ENCODE measurements at places on chromosomes 6 and 20. TPM values are rescaled to one million over a fixed set of nuclear protein-coding genes. Genes with fewer than 3 reads are reported as not detected.

DNA sequence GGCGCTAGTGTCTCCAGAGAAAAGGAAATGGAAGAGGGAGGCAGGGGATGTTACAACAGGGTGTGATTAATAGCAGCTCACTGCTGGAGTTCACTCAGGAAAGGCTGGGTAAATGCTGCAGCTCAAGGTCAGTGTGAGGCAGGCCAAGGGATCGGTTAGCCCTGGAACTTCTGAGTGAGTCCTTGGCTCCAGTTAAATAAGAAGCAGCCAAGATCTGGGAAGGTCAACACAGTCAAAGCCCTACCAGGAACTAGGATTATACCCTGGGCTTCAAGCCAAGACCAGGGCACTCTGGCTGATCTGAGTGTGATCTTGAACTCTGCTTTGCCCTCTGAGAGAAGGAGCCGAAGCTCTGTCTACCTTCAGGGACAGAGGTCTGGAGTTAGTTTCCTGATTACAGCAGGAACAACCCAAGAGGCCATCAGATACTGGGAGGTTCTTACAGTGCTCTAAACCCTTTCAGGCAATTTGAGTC is 44.3 kb downstream of the TPD52L1 start:
- DNase-seq = no peak
- peaks cover under 1% of the 10 kb centered on the region for H3K4me1 ChIP-seq
- H3K27ac ChIP-seq = no peak overlapping the region
- no peaks in the 10 kb centered on the region for H3K36me3 ChIP-seq
- no peak overlapping the region for H3K4me3 ChIP-seq

- no peaks in the 10 kb centered on the region for H3K27me3 ChIP-seq
- H3K4me3 ChIP-seq = no peak overlapping the region
- no peaks in the 10 kb centered on the region for H3K4me1 ChIP-seq
- H3K36me3 ChIP-seq = no peaks in the 10 kb centered on the region
- no peak overlapping the region for H3K27ac ChIP-seq
Measured at GRCh38 chr6:129417416-129418086, 292.4 kb downstream of the ARHGAP18 start.

- no peak for DNase-seq
- no peak overlapping the region for H3K27ac ChIP-seq
- peaks cover 2% of the 10 kb centered on the region for H3K4me1 ChIP-seq
- peaks cover 8% of the 10 kb centered on the region for H3K36me3 ChIP-seq
- no peaks in the 10 kb centered on the region for H3K27me3 ChIP-seq
Measured at GRCh38 chr20:10639077-10639736, 34.6 kb downstream of the JAG1 start.

DNA sequence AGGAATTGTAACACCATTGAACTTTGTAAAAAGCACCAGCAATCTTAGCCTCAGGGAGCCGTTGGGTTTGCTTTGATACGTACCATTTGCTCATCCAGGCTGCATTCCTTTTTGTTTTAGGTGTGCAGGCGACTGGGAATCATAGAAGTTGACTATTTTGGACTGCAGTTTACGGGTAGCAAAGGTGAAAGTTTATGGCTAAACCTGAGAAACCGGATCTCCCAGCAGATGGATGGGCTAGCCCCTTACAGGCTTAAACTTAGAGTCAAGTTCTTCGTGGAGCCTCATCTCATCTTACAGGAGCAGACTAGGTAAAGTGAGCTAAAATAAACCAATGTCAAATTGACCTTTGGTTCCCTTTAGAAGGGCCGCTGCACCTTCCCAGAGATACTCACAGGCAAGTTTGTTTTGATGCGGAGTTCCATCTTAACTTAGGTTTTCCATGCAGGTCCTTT is 1.6 kb downstream of the MYLIP start:
- H3K27me3 ChIP-seq = peaks cover 14% of the 10 kb centered on the region
- no peak for DNase-seq
- peak overlapping the region; percentile 88 for H3K4me3 ChIP-seq
- peaks cover 49% of the 10 kb centered on the region for H3K4me1 ChIP-seq

GRCh38 chr6:148878683-148879082 is 131.9 kb downstream of the UST start:
- H3K36me3 ChIP-seq = no peaks in the 10 kb centered on the region
- no peaks in the 10 kb centered on the region for H3K4me1 ChIP-seq
- DNase-seq = no peak
- H3K27ac ChIP-seq = no peak overlapping the region

DNA sequence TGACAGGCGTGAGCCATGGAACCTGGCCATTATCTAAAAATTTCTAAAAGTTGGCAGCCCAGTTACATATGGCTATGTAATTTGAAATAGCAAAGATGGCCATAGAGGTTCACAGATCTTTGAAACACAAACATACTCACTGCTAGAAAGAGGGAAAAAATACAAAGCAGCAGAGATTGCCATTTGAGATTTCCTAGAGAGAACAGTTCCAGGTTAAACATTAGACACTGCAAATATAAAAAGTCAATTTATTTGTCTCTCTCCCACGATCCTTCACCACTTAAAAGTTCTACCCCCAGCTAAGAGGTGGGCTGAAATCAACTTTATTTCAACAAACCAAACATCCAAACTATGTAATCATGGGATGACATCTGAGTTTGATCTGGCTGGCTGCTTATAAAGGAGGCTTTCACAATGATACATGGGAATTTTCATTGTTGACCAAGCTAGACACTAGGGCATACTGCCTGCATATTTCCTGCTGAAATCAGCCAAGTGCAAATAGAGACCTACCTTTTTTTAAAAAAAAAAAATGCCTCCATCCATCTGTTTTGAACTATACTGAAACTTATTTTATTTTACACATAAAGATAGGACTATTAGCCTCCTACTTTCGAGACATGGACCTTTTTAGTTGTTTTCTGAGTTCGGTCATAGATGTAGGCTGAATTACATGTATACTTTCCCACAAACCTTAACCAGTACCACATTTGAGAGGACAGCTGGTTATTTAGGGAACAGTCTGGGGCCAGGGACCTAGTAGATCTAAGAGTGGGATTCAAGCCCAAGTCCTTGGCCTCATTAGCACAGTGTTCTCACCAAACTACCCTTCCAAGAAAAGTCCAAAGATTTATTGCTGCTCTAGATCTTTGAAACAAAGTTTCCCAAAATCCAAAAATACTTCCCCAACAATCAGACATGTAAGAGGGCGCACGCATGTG is 16.6 kb downstream of the DCDC2 start:
- no peak for DNase-seq
- H3K36me3 ChIP-seq = no peaks in the 10 kb centered on the region
- H3K27ac ChIP-seq = no peak overlapping the region
- H3K27me3 ChIP-seq = peaks cover 15% of the 10 kb centered on the region
- H3K4me1 ChIP-seq = no peaks in the 10 kb centered on the region

C6orf163 gene
- total RNA-seq = 1.5 TPM

DNA sequence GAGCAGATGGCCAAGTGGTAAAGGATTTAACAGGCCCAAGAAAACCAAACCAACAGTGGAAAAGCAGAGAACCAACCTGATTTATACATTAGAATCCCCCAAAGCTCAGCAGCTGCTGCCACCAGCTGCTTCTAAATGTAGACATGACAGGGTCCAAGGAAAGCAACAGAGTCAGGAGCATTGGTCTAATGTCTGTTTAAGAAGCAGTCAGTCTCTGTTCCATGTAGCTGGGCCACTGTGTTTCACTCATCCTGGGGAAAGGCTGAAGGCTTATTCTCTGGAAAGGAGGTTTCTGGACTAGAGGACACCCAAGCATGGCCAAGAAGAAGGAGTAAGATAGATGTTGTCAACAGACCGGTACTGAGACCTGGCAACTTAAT is 75.4 kb downstream of the TMEM244 start:
- no peaks in the 10 kb centered on the region for H3K36me3 ChIP-seq
- no peak overlapping the region for H3K27ac ChIP-seq
- H3K4me1 ChIP-seq = no peaks in the 10 kb centered on the region
- no peak overlapping the region for H3K4me3 ChIP-seq
- peaks cover 8% of the 10 kb centered on the region for H3K27me3 ChIP-seq
- no peak for DNase-seq

DNA sequence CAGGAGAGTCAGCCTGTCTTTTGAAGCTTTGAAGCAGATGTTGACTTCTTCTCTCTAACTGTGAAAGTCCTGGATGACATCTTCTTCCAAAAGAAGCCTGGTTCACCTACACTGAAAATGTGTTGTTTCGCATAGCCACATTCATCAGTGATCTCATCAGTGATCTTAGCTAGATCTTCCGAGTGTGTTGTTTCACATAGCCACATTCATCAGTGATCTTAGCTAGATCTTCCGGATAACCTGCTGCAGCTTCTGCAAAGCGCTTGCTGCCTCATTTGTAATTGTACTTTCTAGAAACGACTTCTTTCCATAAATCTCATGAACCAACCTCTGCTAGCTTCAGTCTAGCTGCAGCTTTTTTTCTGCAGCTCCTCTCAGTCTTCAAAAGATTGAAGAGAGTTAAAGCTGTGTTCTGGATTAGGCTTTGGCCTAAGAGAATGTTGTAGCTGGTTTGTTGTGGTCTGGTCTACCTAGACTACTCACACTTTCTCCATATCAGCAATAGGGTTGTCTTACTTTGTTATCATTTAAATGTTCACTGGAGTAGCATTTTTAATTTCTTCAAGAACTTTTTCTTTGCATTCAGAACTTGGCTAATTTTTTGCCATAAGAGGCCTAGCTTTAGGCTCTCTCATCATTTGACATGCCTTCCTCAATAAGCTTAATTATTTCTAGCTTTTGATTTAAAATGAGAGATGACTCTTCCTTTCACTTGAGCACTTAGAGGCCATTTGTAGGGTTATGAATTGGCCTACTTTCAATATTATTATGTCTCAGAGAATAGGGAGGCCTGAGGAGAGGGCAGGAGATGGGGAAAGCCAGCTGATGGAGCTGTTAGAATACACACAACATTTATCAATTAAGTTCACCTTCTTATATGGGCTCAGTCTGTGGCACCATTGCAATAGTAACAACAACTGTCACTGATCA is 48.7 kb upstream of the EXOC2 start:
- H3K4me1 ChIP-seq = no peaks in the 10 kb centered on the region
- no peaks in the 10 kb centered on the region for H3K36me3 ChIP-seq
- H3K27ac ChIP-seq = no peak overlapping the region
- no peak for DNase-seq

GRCh38 chr6:127147534-127147933 is 29.1 kb downstream of the RSPO3 start:
- no peaks in the 10 kb centered on the region for H3K36me3 ChIP-seq
- H3K27me3 ChIP-seq = peaks cover 19% of the 10 kb centered on the region
- H3K4me1 ChIP-seq = peaks cover 2% of the 10 kb centered on the region
- H3K4me3 ChIP-seq = no peak overlapping the region

DNA sequence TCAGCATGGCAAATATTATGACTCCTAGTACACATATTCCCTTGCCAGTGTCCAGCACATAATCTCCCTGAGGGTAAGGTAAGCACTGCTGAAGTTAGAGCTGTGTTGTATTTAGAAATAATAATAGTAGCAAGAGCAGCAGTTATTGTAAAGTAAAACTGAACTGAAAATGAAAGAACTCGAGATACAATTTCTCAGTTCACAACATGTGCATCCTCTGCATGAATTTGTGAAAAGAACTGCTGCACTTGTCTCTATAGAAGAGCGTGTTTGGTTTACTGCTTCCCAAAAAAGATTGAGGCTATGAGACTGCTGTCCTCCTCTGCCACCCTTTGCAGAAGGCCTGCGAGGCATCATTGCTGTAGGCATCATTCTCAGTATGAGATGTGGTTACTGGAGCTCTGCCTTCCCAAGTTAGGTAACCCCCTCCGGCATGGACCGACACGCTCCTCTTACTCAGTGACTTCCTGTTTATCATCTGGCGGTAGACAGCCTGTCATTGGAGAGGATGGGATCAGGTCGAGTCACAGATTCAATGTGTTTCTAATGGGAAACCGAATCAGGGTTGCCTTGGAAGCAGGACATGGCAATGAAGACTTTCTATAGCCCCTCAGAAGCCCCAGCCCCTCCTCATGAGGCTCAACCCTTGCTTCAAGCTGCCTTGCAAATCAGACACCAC is 48.1 kb downstream of the SLC24A3 start:
- no peak overlapping the region for H3K27ac ChIP-seq
- H3K36me3 ChIP-seq = no peaks in the 10 kb centered on the region
- no peak overlapping the region for H3K4me3 ChIP-seq
- no peaks in the 10 kb centered on the region for H3K27me3 ChIP-seq
- H3K4me1 ChIP-seq = no peaks in the 10 kb centered on the region
- no peak for DNase-seq

DNA sequence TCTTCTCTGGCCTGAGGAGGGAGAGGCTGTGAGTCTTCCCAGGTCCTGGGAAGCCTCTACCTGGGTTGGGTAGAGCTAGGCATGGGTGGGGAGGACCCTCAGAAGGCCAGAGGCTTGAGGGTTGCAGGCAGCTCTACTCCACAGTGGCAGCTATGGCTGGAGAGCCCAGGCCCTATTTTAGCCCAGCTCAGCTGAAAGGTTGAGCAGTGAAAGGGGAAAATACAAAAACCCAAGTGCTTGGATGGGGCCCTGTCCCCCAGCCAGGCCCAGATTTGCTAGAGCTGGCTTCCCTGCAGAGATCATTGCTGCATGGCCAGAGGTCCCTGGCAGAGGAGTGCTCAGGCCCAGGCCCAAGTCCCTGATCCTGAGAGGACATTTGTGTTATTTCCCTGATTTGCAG is 45.7 kb downstream of the SUN5 start:
- H3K4me1 ChIP-seq = peaks cover 24% of the 10 kb centered on the region
- no peak overlapping the region for H3K4me3 ChIP-seq
- H3K27me3 ChIP-seq = no peaks in the 10 kb centered on the region

- H3K4me1 ChIP-seq = peaks cover 7% of the 10 kb centered on the region
- no peaks in the 10 kb centered on the region for H3K27me3 ChIP-seq
- no peak for DNase-seq
- no peak overlapping the region for H3K4me3 ChIP-seq
- H3K27ac ChIP-seq = no peak overlapping the region
- no peaks in the 10 kb centered on the region for H3K36me3 ChIP-seq
Measured at GRCh38 chr6:135423649-135424128, 73.9 kb downstream of the AHI1 start.

- DNase-seq = no peak
- H3K27ac ChIP-seq = no peak overlapping the region
- H3K27me3 ChIP-seq = peaks cover 34% of the 10 kb centered on the region
- no peak overlapping the region for H3K4me3 ChIP-seq
- no peaks in the 10 kb centered on the region for H3K4me1 ChIP-seq
- H3K36me3 ChIP-seq = no peaks in the 10 kb centered on the region
Measured at GRCh38 chr6:151814614-151815013, 7.1 kb downstream of the ESR1 start.

HLA-DRB5 gene
- total RNA-seq = 16.9 TPM

PCSK2 gene
- not detected for total RNA-seq

GRCh38 chr6:109194880-109195279 is 99.6 kb downstream of the CEP57L1 start:
- no peaks in the 10 kb centered on the region for H3K27me3 ChIP-seq
- DNase-seq = no peak
- H3K4me3 ChIP-seq = no peak overlapping the region
- no peak overlapping the region for H3K27ac ChIP-seq
- H3K4me1 ChIP-seq = no peaks in the 10 kb centered on the region
- H3K36me3 ChIP-seq = peaks cover 12% of the 10 kb centered on the region

ARG1 gene
- not detected for total RNA-seq

RGS17 gene
- not detected for total RNA-seq

TMEM170B gene
- total RNA-seq = 0.89 TPM

DNA sequence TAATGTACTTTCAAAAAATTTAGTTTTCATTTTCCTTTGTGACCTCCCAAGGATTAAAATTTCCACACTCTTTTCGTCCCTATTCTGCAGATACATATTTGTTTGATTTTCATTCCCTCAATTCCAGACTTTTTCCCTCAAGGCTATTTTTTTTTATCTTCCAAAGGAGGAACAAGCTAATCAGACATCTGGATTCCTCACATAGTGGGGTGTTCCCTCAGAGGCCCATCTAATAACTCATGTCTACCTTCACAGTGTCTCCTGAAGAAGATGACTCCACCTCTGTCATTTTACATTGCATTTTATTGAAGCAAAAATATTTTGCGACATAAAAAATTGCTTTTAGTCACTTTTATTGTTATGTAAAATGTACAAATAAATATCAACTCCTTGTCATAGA is 122.2 kb downstream of the RFPL4B start:
- H3K4me1 ChIP-seq = no peaks in the 10 kb centered on the region
- no peaks in the 10 kb centered on the region for H3K27me3 ChIP-seq
- no peak overlapping the region for H3K27ac ChIP-seq
- H3K36me3 ChIP-seq = no peaks in the 10 kb centered on the region
- no peak for DNase-seq
- no peak overlapping the region for H3K4me3 ChIP-seq

Measured in activated CD8-positive, alpha-beta T cell treated with anti-CD3 and anti-CD28 coated beads, Interleukin-2, amount 10 ng/mL, durations not matched to agents 7 days and 5 days (primary cell).